Stimulated activated naive CD4-positive, alpha-beta T cell treated with Interleukin-2 at 50 U/mL for 16 hours (primary cell): ENCODE measurements at places on chromosomes 5 and 9.
A peak's percentile ranks its signal among the peaks of the same experiment; 100 is the strongest.

GRCh38 chr9:21385131-21385670 lies at the start of gene IFNA2:
IFNA2 (minus strand) TSS chr9:21385398; CDS start chr9:21385329, 69 bp downstream.
- no peak for DNase-seq

- DNase-seq = no peak
These were observed 69.9 kb downstream of the LRSAM1 start for GRCh38 chr9:127520941-127521918.

DNA sequence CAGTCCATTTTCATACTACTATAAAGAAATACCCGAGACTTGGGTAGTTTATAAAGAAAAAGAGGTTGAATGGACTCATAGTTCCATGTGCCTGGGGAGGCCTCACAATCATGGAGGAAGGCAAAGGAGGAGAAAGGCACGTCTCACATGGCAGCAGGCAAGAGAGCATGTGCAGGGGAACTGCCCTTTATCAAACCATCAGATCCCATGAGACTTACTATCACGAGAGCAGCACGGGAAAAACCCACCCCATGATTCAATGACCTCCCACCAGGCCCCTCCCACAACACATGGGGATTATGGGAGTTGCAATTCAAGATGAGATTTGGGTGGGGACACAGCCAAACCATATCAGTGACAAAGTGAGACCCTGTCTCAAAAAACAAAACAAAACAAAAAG lies 19.9 kb downstream of the TRAF2 start:
- DNase-seq = no peak

DNA sequence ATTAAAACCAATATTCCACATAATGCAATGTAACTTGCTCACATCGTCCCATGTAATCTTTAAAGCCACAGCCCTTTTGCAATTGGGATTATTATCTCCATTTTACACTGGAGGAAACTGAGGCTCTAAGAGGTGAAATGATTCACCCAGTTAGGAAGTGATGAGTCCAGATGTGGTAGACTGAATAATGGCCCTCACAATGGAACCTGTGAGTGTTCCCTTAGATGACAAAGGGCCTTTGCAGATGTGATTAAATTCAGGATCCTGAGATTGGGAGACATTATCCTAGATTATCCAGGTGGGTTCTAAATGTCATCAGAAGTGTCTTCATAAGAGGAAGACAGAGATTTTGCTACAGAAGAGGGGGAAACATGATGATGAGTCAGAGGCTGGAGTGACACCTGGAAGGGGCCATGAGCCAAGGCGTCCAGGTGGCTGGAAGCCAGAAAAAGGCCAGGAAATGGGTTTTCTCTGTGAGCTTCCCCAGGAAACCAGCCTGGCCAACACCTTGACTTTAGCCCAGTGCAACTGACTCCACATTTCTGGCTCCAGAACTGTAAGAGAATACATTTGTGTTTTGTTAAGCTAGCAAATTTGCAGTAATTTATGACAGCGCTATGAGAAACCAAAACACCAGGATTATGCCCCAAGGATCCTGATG lies 139.1 kb downstream of the KCNIP1 start:
- no peak for DNase-seq

GRCh38 chr5:130216286-130216685 lies 312.0 kb downstream of the CHSY3 start:
- DNase-seq = no peak

GRCh38 chr9:82922686-82923085 lies 140.3 kb downstream of the RASEF start:
- DNase-seq = no peak

- DNase-seq = no peak
These were observed 17.2 kb downstream of the NKX2-5 start for GRCh38 chr5:173217626-173218397.

DNA sequence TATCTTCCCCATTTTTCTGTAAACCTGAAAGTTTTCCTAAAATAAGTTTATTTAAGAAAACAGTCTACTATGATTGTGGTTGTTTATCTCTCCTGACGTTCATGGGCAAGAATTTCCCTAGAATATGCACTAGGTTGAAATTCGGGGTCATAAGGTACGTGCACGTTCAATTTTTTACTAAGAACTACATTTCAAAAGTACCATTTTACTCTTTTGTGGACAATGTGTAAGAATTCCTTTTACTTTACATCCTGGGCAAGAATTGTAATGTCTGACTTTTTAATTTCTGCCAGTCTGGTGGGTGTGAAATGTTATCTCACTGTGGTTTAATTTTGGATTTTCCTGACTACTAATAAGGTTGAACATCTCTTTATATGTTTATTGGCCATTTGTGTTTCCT lies 12.4 kb downstream of the IL5 start:
- no peak for DNase-seq

- DNase-seq = no peak
These were observed 3.3 kb downstream of the SEPTIN8 start for GRCh38 chr5:132773601-132774355.

DNA sequence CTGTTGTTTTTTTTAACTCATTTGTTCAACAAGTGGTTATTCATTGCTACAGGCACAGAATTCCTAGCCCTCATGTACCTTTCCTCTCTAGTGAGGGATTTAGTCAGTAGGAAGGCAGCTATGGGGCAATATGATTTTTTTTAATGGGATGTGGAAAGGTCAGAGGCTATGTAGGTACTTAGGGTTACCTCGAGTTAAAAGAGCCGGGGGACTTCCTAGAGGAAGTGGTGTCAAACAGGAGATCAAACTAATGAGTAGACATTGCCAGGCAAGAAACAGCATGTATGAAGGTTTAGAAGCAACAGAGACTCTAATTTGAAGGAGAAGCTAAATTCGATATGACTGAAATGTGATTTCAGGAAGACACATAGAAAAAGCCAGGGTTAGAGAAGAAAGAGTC lies 50.7 kb downstream of the ITGA2 start:
- DNase-seq = no peak

- DNase-seq = no peak
These were observed 135.6 kb downstream of the KCNIP1 start for GRCh38 chr5:170639221-170639925.

- no peak for DNase-seq
These were observed 155.9 kb upstream of the SHB start for GRCh38 chr9:38224941-38225340.

- DNase-seq = no peak
These were observed 148.2 kb downstream of the TLE4 start for GRCh38 chr9:79719989-79720388.

- DNase-seq = no peak
These were observed 1058.7 kb upstream of the WWC1 start for GRCh38 chr5:167232675-167233311.

DNA sequence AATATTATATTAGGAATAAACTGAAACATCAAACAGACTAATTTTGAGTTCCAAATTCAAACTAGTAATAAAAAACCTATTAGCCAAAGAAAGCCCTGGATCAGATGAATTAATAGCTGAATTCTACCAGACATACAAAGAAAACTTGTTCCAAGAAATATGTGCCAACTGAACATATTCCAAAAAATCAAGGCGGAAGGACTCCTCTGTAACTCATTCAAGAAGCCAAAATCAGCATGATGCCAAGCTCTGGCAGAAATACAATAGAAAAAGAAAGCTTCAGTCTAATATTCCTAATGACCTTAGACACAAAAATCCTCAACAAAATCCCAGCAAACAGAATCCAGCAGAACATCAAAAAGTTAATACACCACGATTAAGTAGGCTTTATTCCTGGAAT lies 619.1 kb upstream of the COX7C start:
- DNase-seq = no peak

DNA sequence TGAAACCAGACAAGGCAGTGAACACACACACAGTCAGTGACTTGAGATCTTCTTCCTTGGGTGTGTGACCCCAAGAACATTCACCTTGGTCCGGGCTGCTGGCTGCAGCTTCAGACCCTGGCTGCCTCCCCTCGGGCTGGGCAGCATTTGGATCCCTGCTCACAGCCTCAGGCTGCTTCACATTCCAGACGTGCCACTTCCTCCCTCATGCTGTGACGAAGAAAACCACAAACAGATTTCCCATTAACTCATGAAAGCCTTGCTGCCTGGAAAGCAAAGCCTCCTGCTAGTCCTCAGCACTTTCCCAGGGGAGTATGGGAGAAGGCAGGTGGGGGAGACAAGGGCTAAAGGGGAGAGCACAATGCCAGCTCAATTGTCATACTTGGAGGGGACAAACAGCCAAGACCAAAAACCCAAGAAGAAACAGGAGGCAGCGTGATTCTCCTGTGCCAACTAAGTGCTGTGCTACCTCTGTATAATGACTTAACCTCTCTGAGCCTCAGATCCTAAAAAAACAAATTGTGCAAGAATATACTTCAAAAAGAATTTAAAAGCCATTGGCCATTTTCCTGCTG lies 594.6 kb upstream of the BRINP1 start:
- DNase-seq = no peak

- DNase-seq = no peak
These were observed 15.2 kb upstream of the HMHB1 start for GRCh38 chr5:143796753-143797152.

- no peak for DNase-seq
These were observed 184.9 kb downstream of the PCSK1 start for GRCh38 chr5:96248131-96248530.

GRCh38 chr9:12774861-12775678 lies at the start of gene LURAP1L:
LURAP1L (plus strand) TSS chr9:12775020; CDS start chr9:12775716, 696 bp downstream.
- no peak for DNase-seq

GRCh38 chr9:27367921-27368315 lies 71.0 kb upstream of the EQTN start:
- DNase-seq = no peak

GRCh38 chr9:114163517-114163951 lies 8.2 kb downstream of the COL27A1 start:
- no peak for DNase-seq

GRCh38 chr5:127418974-127419682 lies 98.3 kb upstream of the PRRC1 start:
- DNase-seq = no peak

DNA sequence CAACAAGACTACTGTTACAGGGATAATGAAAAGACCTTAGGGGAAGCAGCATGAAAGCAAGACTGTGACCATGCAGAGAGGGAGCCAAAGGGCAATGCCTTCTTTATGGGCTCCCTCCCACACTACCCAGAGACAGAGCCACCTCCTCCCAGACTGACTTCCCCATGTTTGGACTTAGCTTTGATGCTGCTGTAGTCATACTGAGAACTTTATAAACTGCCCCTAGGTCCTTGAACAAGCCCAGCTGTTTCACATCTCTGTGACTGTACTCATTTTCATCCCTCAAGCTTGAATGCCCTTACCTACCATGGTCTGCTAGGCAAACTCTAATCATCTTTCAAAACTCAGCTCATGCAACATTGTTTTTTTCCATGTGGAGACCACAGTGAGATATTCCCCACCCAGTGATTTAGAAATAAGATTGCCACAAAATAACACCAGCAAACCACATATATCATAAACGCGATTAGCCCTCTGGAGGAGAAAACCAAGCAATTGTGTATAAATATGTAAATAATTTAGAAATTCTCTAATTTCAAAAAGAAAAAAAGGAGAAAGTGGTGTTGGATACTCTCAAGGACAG lies 23.4 kb upstream of the FAM169A start:
- no peak for DNase-seq

DNA sequence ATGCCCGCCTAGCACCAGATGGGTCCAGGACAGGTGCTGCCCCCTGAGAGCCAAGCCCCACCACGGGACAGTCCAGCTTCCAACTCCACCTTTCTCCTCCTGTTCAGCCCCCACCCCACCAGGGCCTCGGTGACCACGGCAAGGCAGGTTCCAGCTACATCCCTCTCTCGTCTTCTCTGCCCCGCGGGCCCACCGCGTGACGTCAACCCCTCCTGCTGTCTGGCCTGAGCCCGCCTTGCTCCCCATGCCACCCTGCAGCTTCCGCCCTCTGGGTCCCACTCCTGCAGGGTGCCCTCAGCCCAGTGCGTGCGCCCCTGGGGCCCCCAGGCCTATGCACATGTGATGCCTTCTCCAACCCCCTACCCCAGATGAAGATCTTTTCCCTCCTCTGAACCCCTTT lies 6.8 kb downstream of the GFPT2 start:
- DNase-seq = no peak

- DNase-seq = no peak
These were observed 196.2 kb downstream of the PCSK1 start for GRCh38 chr5:96236831-96237230.

DNA sequence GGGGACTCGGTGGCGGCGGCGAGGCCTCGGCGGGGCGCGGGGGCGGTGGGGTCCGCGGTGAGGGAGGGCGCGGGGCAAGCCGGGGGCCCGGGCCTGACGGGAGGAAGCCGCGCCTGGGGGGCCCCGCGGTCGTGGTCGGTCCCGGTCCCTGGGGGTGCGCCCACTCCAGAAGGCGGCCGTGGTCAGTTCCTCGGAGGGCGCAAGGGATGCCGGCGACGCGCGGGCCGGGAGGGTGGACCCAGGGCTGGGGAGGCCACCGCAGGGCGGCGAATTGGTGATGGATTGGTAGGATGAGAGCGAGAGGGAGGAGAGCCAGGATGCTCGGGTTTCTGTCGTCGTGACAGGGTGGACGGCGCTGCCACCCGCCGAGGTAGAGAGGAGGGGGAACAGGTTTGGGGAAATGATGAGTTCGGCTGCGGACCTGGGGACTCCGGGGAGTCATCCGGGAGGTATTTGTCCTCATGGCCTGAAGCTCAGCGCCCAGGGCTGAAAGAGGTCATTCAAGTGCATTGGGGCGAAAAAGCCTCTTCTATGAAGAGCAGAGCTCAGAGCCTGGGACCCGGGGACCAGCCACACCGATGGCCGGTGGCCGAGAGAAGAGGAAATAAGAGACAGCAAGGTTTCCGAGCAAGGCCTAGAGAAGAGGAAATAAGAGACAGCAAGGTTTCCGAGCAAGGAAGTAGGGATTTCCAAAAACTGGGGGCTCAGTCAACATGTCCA lies 557 bp downstream of the GNG10 start:
- peak; percentile 32 for DNase-seq

DNA sequence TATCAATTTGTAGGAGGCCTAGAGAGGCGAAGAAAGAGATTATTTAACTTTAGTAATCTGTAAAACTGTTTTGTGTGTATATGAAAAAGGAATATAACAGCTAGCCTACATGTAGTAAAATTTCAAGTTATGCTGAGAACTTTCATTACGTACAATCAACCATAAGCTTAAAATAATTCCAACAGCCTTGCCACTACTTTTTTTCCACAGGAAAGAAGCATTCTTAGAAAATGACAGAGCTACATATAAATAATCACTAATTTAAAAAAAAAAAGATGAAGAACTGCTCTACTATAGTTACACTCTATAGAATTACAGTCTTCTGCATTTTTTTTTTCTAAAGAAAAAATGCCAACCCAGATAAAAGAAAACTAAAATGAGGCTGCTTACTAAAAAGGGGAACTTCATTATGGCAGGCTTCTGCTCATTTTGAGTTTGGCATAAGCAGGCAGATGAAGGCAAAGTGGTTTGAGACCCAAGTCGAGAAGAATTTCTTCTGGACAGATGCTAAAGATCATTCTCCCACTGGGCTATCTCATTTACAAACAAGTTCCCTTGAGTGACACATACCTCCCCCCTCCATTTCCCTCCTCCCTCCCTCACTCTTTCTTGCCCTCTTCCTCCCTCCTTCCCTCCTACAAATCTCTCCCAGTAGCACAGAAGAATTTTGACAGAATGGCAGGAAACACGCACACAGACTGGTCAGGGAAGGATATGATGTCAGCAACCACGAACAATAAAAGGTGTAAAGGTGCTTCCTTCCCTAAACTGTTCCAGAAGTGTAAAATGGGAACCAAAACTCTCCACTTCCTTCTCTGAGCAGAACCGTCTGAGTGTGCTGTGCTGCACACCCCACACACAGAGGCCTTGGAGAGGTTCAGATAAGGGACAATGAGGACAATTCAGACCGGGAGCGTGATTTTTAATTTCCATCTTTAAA lies 56.1 kb downstream of the MEF2C start:
- DNase-seq = no peak
